ENCODE measurements at places on chromosomes 12 and 14.
A peak's percentile ranks its signal among the peaks of the same experiment; 100 is the strongest.

DNA sequence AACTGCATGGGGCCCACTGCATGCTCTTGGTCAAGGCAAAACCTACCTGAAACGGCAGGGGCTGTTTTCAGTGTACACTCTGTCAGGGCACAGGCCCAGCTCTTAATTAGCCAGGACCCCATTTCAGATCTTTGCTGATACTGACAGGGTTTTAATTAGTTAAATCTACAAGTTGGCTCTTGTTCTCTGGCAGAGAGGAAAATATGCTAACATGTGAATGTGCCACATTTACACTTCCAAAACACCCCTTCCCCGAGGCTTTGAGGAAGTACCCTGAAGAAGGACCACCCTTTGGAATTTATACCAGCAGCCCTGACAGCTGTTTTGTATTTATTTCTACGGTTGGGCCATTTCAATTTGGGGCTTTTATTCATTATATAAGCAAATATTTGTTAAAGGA, 66.3 kb downstream of the OTX2 start:
- DNase-seq, result no peak

GRCh38 chr12:71558445-71558844, 105.2 kb downstream of the ZFC3H1 start:
- no peak for DNase-seq

- no peak for DNase-seq
Observed at GRCh38 chr12:30358671-30359070, 337.0 kb downstream of the IPO8 start.

GRCh38 chr12:22551624-22552023, 7.3 kb upstream of the C2CD5 start:
- DNase-seq, result no peak

DNA sequence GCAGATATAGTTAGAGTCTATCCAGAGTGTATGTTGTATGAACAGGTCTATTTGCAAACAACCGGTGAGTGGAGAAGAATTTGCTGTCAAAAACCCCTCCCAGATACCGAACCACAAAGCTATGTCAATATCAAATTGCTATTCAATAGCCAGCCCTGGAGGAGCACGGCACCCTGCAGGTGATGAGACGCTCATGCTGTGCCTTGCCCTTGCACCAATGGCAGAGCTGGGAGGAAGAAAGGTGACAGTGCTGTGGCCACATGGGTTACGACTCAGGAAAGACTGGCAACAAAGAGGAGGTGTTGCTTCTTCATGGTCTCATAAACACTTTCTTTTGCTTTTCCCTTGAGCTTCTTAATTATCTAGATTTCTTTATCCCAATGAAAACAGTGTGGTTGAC, 55.7 kb downstream of the PAX9 start:
- DNase-seq, result no peak

DNA sequence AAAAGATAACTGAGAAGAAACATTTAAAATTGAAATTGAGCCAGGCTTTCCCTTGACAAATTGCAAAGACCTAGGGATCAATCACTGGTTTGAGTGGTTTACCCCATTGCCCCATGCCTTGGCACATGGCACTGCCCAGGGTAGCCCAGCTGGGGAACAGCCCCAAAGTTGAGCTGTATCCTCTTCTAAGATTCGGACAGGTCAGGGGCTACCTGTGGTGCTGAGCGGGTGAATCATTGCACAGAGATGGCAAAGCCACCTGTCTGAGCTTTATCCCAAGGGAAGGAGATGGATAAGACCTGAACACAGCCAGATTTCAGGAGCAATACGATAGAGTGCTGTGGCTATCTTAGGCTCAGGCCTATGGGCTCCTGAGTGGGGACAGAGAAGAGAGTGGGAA, 7.0 kb downstream of the IFI27L2 start:
- DNase-seq, result no peak

GRCh38 chr12:105706321-105706972, 376.0 kb downstream of the C12orf75 start:
- no peak for DNase-seq

DNA sequence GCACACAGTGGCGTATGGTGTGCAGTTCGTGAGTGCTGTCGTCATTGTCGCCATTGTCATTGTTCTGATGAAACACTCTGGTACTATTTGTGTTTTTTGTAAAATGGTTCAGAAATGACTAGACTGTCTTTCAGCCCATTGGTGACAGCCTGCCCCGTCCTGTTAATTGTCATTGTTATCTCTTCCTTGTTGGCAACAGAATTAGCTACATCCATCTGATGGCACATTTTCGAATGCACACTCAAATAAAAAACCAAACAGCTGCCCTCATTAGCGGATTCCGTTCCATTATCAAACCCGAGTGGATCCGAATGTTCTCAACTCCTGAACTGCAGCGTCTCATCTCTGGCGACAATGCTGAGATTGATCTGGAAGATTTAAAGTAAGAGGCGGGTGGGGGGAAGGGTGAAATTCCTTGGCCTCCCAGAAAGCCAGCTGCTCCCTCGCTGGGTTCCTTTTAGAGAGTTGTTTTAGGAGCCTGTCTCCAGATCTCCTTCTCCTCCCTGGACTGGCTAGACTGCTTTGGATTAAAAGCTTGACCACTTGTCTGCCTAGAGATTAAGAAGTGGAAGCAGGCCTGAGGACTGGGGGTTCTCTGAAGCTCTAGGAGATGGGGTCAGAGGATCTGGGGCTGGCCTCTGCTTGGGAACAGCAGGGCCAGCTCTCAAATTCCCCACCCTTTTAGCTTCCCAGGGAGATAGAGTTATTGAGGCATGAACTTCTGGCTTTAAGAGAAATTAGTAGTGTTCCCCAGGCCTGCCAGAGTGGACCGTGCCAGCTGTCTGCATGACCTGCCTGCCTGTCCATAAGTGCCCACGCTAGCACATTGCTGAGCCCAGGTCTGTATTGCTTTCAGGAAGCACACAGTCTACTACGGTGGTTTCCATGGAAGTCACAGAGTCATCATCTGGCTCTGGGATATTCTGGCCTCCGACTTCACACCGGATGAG, 43.3 kb downstream of the MMAB start:
- DNase-seq, result peak; percentile 26

GRCh38 chr12:4036671-4037271, 163.6 kb upstream of the PARP11 start:
- no peak for DNase-seq

- DNase-seq, result peak; percentile 44
Observed at GRCh38 chr14:100072783-100073346, 7.6 kb downstream of the EVL start.

- no peak for DNase-seq
Observed at GRCh38 chr14:105838591-105839424, 312.4 kb downstream of the TMEM121 start.

- DNase-seq, result no peak
Observed at GRCh38 chr12:20917819-20918218, 107.3 kb downstream of the SLCO1B3 start.

DNA sequence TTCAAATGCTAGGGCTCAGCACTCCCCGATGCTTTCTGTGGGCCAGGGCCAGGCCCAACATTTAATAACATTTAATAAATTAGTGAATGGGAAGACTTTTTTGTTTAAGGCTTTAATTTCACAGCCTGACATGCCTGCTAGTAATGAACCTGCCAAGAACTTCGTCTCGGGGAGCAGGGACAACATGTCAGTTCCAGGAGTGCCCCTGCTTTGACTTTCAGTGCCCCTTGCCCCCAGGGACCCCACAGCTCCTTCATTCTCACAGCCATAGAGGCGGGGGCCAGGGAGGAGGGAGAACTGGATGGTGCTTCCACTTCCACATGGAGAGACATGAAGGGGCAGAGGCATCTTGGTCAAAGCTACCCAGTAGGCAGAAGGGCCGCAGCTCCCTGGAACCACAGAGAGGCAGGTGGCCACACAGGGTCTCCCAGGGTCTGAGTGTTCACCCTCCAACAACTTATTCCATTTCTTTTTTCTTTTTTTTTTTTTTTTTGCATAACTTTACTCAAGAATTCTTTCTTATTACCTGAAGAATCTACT, 66.0 kb upstream of the DDX11 start:
- no peak for DNase-seq

GRCh38 chr14:59358784-59359183, 106.4 kb downstream of the GPR135 start:
- no peak for DNase-seq

- no peak for DNase-seq
Observed at GRCh38 chr14:86196471-86196870, 666.5 kb downstream of the FLRT2 start.

- DNase-seq, result no peak
Observed at GRCh38 chr14:59116984-59117415, 71.5 kb upstream of the DAAM1 start.

GRCh38 chr12:10562306-10562933, 51.0 kb downstream of the MAGOHB start:
- DNase-seq, result no peak

GRCh38 chr12:107369006-107369405, 275.7 kb upstream of the CRY1 start:
- DNase-seq, result no peak

All from head of caudate nucleus (tissue), 42 donors.